ENCODE measurements at places on chromosomes 1 and 21. TPM values are rescaled to one million over a fixed set of nuclear protein-coding genes. Genes with fewer than 3 reads are reported as not detected.

The TMEM269 gene
- total RNA-seq, result not detected

The HPDL gene
- total RNA-seq, result 0.17 TPM

The TFF2 gene
- total RNA-seq, result not detected

The MTARC1 gene
- 9.6 TPM for total RNA-seq

GRCh38 chr1:99328171-99328570 is 63.9 kb downstream of the PLPPR4 start:
- DNase-seq, result no peak

DNA sequence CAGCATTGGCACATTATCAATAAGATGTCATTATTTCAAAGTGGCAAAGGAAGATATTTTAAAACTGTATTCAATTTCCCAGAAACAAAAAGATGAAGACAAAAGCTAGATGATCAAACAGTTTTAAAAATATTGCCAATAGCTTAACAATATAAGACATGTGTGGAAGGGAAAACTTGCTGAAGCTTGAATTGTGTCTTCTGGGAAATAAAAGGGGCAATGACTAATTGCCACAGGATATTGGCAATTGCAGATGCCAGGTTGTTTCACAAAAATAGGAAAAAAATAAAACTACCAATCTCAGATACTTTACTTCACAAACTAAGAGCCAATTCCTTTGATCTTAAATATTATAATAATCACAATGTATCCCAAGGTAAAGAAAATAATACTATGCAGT is 679.8 kb upstream of the ADAMTS5 start:
- DNase-seq, result no peak

DNA sequence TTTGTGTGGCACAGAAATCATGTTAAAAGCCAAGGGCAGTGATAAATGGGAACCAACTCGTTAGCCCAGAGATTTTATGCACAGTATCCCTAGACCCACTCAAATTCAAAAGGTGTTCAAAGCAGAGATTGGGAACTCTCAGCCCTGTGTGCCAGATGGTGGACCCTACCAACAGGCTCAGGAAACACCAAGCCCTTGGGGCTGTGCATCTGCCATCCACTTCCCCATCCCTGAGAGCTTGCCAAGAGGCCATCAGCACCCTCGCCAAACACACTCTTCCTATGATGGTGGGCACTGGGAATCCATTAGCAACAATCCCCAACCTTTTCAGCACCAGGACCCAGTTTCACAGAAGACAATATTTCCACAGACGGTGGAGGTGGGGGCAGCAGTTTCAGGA is 194.2 kb upstream of the NFIA start:
- DNase-seq, result no peak

- DNase-seq, result no peak
Observed at GRCh38 chr1:206551986-206552326, 44.6 kb downstream of the RASSF5 start.

DNA sequence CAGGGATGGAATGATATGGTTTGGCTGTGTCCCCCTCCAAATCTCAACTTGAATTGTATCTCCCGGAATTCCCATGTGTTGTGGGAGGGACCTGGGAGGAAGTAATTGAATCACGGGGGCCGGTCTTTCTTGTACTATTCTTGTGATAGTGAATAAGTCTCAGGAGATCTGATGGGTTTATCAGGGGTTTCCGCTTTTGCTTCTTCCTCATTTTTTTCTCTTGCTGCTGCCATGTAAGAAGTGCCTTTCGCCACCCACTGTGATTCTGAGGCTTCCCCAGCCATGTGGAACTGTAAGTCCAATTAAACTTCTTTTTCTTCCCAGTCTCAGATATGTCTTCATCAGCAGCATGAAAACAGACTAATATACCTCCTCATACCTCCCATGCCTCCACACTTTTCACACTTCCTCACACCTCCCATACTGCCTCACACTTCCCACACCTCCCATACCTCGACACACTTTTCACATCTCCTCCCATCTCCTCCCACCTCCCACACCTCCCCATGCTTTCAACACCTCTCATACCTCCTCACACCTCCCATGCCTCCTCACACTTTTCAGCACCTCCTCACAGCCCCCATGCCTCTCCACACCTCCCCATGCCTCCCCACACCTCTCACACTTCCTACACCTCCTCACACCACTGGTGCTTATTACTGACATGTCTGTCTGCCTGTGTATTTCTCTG is 21.3 kb downstream of the GPR137B start:
- DNase-seq, result no peak

DNA sequence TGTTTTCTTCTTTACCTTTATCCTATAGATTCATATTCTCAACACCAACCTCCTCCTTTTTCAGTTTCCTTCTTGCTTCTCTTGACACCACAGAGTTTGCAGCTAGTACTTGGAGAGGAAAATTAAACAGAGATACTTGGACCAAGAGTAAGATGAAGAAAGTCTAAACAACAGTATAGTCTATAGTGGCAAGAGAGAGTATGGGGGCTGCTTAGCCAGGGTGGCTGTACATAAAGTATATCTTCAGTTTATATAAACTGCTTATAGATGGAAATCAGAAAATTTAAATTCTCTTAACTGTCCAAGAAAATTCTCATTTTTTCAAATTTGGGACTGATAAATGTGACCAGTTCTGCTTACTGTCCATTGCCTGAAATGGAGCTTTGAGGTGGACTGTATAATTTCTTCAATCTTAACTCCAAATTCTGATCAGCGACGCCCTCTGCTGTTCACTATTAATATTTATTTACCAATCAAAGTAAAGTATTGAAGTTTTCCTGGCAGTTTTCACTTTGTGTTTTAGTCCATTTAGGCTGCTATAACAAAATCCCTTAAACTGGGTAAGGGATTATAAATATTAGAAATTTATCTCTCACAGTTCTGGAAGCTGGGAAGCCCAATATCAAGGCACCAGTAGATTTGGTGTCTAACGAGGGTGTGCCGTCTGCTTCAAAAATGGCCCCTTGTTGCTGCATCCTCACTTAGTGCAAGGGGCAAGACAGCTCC is 14.8 kb upstream of the METTL18 start:
- DNase-seq, result peak; percentile 51

GRCh38 chr1:85462931-85463649 is 1.9 kb downstream of the DDAH1 start:
- DNase-seq, result no peak

DNA sequence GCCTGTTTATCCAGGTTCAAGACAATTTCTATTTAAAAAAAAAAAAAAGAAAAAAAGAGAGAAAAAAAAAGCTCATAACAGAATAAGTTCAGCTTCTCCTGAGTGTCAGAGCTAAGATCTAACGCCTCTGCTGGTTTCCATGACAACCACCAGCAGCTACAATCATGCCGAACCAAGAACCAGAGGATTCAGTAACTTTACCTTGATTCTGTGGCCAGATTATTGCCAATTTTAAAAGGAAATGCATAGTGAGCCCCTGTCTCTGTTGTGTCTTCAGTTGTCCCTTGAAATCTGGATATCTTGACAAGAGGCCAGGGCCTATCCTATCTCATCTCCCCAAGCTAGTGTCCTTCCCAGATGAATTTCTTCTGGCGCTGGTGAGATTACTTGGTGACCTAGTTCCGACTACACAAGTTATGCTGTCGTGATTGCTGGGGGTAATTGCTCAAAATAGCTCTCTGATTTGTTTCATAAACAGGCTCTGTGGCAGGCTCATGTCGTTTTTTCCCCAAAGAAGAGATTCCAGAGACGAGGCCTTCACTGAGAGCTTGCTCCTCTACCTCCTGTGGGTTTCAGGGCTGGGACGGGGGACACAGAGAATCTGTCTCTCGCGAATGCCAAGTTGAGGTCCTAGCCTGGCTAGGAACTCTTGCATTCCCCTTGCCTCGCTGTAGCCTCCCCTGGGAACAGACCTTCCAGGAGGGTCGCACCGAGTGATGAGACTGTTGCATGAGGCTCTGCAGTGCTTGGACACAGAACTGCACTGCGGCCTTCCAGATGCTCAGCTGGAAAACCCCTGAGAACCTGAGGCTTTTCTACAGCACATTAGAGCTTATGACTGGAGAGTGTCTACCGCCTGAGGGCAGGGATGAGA is 32.4 kb upstream of the SCCPDH start:
- no peak for DNase-seq

GRCh38 chr1:73401666-73402065 is 796.3 kb downstream of the LRRIQ3 start:
- DNase-seq, result no peak

GRCh38 chr21:45385549-45386050 is 19.4 kb upstream of the COL18A1 start:
- DNase-seq, result no peak

DNA sequence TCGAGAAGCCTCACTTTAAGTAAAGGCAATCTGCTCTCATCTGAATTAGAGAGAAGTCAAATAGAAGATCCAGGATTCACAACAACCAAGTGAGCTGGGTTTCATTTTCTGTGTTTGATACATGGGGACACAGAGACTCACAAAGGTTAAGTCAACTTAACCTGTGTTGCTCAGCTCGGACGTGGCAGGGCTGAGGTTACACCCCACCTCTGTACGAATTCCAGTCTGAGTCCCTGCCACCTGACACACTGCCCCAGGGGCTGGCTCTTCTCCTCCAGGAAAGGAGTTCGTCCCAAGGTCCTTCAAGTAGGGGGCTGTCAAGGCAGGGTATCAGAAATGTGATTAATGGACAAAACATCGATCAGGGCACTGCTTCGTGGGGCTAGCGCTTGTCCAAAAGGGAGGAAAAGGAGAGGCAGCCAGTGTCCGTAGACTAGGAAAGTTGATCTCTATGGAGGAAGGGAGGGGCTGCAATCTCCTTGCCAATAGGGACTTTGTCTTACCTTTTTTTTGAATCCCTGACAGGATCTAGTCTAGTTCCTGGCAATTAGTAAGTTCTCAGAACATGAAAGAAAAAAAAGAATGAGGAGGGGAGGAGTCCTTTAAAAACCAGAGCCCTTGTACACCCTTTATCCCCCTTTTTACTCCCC is 116.4 kb downstream of the CNIH3 start:
- DNase-seq, result no peak

DNA sequence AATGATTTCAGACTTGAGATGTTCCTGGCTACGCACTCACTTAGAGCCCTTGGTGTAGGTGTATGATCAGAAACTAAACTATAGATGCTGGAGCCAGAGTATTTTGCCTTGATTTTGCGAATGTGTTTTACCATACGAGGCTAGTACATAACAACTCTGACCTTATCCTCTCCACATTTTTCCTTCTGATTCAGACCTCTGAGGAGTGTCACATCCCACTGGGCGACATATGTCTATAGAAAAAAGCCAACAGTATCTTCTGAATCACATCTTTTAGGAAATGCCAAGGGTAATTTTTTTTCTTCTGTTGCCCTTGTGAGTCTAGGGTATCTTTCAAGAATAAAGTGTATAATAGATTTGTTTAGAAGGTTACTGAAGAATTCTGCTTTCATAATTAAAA is 49.6 kb downstream of the AK4 start:
- DNase-seq, result no peak

GRCh38 chr1:205088341-205088740 is 4.1 kb upstream of the TMEM81 start:
- peak; percentile 49 for DNase-seq

DNA sequence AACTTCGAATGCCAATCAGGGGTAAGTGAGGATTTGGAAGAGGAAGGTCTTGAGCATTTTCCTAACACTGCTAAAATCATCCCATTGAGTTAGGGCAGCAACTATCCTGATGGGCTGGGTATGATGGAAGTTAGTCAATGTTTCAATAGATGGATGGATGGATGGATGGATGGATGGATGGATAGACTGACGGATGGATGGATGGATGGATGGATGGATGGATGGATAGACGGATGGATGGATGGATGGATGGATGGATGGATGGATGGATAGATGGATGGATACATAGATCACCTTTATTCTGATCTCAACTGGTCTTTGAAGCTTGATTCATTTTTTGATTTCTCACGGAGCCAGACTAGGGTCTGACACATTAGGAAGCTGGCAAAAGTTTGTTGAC is 2.3 kb upstream of the CLDN14 start:
- DNase-seq, result no peak

DNA sequence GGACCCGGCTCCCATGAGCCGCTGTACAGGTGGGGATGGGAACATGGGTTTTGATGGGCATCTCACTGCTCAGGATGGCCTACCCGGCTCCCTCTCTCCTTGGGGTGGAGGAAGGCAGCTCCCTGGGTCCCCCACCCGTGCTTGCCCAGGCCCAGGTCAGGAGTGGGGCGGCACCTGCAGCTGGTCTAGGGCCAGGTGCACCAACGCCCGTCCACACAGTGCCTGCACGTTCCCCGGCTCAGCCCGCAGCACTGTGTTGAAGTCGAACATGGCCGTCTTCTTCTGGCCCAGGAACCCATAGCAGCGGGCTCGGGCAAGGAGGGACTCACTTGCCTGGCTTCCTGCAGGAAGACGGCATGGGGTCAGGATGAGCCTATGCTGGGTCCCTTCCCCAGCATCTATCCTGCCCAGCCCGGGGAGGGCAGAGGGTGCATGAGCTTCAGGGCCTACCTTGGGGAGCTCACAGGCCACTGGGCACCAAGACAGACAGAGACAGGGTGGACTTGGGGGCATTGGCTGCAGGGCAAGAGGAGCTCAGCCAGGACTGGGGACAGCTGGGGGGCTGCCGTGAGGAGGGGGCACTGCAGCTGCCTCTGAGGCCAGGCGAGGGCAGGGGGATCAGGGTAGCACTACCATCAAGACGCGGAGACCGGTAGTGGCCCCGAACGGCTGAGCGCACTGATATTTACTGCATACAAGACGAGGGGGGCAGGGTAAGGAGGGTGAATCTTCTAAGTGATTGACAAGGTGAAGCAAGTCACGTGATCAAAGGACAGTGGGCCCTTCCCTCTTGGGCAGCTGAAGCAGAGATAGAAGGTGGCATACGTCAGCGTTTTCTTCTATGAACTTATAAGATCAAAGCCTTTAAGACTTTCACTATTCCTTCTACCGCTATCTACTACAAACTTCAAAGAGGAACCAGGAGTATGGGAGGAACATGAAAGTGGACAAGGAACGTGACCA is 17.8 kb downstream of the TTC34 start:
- DNase-seq, result no peak

DNA sequence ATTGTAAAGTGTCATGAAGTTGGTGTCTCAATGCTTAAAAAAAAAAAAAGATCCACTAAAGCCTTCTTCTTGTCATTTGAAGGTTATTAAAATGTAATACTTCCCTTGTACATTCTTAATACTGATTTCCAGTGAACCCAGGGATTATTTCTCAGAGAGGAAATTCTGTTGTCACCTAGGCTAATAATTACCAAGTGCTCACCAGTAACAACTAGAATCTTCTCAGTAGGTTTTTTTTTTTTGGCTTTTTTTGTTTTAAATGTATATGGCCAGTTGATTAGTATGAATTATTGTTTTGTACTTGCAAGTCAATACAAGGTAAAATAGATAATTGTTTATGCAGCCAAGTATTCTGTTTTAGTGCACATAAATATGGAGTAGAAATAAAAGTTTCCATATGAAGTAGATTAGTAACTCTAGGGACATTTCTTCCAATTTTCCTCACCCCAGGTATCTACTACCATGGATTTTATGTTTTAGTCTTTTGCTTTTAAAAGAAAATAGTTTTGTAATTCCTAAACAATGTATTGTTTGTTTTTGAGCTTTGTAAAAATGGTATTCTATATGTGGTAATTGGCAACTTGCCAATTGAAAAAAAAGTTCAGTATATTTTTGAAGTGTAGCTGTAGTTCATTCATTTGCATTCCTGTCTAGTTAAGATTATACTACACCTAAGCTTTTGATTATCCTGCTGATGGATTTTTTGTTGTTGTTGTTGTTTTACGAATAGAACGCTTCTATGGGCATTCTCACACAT is 21.9 kb downstream of the LAMC1 start:
- DNase-seq, result no peak
